Activated CD8-positive, alpha-beta T cell treated with anti-CD3 and anti-CD28 coated beads for 36 hours (primary cell): ENCODE measurements at places on chromosomes 13 and 19. TPM values are rescaled to one million over a fixed set of nuclear protein-coding genes. Genes with fewer than 3 reads are reported as not detected.

GRCh38 chr19:45385392-45386221 is 15.2 kb upstream of the ERCC2 start:
- peaks cover 22% of the 10 kb centered on the region for H3K27me3 ChIP-seq
- no peak overlapping the region for H3K27ac ChIP-seq
- H3K4me1 ChIP-seq, result no peaks in the 10 kb centered on the region
- DNase-seq, result no peak
- H3K36me3 ChIP-seq, result no peaks in the 10 kb centered on the region
- H3K4me3 ChIP-seq, result no peak overlapping the region

The ZNF471 gene
- 0.27 TPM for total RNA-seq

DNA sequence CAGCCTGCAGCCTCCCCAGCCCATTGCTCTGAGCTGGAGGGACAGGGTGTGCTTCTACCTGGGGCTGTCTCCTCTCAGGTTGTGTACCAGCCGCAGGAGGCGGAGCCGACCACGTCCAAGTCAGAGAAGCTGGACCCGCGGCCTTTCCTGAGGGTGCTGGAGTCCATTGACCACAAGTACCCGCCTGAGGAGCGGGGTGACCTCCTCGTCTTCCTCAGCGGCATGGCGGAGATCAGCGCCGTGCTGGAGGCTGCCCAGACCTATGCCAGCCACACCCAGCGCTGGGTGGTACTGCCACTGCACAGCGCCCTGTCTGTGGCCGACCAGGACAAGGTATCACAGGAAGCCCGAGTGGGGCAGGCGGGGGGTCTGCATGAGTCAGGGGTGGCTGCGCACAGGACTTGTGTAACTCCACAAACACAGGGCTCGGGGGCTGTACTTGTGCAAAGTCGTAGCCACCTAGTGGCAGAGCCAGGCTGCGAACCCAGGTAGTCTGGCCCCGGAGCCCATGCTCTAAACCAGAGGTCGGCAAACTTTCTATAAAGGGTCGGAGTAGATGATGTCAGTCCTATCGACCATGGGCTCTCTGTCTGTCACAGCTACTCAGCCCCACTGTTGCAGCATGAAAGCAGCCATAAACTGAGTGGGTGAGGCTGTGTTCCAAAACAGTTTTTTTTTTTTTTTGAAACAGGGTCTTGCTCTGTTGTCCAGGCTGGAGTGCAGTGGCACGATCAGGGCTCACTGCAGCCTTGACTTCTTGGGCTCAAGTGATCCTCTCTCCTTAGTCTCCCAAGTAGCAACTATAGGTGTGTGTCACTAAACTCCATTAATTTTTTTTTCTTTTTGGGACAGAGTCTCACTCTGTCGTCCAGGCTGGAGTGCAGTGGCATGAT is 8.9 kb downstream of the DHX34 start:
- H3K27me3 ChIP-seq, result no peaks in the 10 kb centered on the region
- H3K27ac ChIP-seq, result no peak overlapping the region
- no peak for DNase-seq
- peaks cover 8% of the 10 kb centered on the region for H3K4me1 ChIP-seq
- no peak overlapping the region for H3K4me3 ChIP-seq

- no peak overlapping the region for H3K27ac ChIP-seq
- no peaks in the 10 kb centered on the region for H3K27me3 ChIP-seq
- H3K36me3 ChIP-seq, result no peaks in the 10 kb centered on the region
- DNase-seq, result no peak
- no peaks in the 10 kb centered on the region for H3K4me1 ChIP-seq
These were observed 1523.5 kb upstream of the PRR20A start for GRCh38 chr13:55617241-55617640.

GRCh38 chr13:109834973-109835720 is 48.8 kb upstream of the IRS2 start:
- H3K4me1 ChIP-seq, result peaks cover 1% of the 10 kb centered on the region
- H3K27me3 ChIP-seq, result peaks cover 28% of the 10 kb centered on the region
- H3K27ac ChIP-seq, result no peak overlapping the region
- no peaks in the 10 kb centered on the region for H3K36me3 ChIP-seq

DNA sequence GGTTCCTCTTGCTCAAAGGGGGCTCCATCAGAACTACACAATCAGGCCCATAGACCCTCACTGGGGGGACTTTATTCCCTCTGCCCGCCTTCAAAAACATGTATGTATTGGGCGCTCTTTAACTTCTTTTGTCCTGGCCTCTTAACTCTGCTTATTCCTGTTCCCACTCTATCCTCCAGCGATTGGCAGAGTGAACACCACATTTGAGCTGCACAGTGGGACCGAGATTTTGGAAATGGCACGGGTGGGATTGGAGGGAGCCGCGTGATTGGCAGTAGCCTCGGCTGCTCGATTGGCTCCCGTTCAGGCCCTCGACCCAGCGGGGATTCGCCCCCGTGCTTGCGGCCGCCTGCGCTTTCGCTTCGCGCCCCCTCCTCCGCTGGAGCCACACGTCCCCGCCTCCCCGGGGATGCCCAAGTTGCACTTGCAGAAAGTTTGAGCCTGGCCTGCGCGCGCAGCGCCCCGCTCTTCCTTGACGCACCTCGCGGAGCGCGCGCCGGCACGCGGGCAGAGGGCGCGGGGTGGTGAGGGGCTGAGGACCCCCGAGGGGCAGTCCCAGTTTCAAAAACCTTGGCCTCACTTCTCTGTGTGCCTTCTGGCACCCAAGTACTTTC is at the start of gene ZIC5:
TSS of gene ZIC5 (minus strand) at position 192 of the 614 bp plus-strand sequence. CDS start at position 28, 164 bp downstream.
- DNase-seq, result no peak
- H3K27me3 ChIP-seq, result peaks cover 74% of the 10 kb centered on the region
- peaks cover 19% of the 10 kb centered on the region for H3K4me1 ChIP-seq

- no peak for DNase-seq
- no peaks in the 10 kb centered on the region for H3K27me3 ChIP-seq
- peaks cover 26% of the 10 kb centered on the region for H3K4me1 ChIP-seq
These were observed 5.2 kb downstream of the PRMT1 start for GRCh38 chr19:49682274-49682673.

GRCh38 chr13:107351305-107351704 is 783.4 kb upstream of the ARGLU1 start:
- no peak overlapping the region for H3K4me3 ChIP-seq
- no peaks in the 10 kb centered on the region for H3K36me3 ChIP-seq
- H3K4me1 ChIP-seq, result no peaks in the 10 kb centered on the region
- DNase-seq, result no peak
- H3K27ac ChIP-seq, result no peak overlapping the region
